ENCODE measurements at places on chromosomes 3 and 15.

DNA sequence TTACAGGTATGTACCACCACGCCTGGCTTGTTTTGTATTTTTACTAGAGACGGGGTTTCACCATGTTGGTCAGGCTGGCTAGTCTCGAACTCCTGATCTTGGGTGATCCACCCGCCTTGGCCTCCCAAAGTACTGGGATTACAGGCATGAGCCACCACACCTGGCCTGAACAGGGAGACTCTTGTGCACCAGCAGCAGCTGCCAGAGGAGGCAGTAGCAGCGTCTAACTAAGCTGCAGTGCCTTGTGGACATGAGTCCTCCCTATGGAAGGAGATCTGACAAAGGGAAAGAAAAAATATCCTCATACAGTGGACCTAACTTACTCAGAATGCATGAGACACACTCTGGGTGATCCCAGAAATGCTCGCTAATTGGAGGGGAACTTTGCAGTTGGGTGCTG, 36.8 kb upstream of the NEO1 start:
- no peak for DNase-seq

- DNase-seq: no peak
These were observed 29.0 kb upstream of the TBC1D5 start for GRCh38 chr3:17771177-17772017.

GRCh38 chr3:60403866-60404265, 847.4 kb downstream of the FHIT start:
- no peak for DNase-seq

DNA sequence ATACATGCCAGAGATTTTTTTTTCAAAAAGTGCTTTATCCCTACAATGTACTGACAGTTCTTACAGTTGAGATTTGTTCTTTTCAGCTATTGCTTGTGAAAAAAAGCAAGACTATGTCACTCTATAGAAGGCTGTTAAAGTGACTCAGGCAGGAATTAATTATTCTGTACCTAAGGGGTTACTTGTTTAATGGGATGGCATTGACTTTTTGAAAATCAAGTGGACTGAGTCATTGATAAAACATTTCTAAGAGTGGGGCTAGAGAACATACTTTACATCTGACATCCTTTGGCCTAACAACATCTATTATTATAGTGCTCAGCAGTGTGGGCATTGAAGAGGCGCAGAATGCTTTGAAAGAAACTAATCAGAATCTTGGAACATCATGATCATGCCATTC, 34.3 kb downstream of the INTS14 start:
- DNase-seq: no peak

GRCh38 chr15:101283931-101284330, 6.6 kb upstream of the SELENOS start:
- DNase-seq: no peak

DNA sequence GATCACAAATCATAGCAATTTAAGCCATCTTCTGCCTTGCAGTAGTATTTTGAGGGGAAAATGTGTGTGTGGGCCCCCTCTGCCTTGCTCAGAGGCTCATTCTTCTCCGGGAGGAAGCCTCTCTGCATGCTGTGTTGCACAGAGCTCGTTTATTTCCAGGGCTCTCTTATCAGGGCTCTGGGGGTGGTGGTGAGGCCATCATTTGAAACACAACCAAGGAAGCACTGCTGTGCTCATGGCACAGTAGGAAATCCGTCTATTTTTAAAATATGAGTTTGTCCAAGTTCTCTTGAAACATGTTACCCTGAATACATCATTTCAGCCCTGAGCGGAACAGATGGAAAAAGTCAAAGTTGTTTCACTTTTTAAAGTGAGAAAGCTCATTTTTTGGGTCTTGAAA, 369.0 kb upstream of the CFAP20DC start:
- DNase-seq: no peak

DNA sequence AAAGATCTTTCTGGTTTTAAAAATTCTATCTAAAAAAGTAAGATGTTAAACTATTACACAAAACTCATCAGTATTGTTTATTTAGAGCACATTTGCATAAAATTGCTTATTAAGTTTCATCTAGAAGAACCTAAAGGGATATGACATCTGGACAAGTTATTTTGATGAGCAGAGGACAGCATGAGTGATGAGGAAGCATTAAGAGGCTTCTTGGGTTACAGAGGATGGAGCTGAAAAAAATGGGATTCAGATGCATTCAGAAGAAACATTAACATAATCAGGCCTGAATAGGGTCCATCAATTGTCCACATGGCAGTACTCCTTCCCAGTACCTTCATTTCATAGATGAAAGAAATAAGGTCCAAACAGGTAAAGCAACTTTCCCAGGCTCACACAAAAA, 41.6 kb downstream of the IMPG2 start:
- no peak for DNase-seq

- DNase-seq: no peak
These were observed 940 bp upstream of the ACY1 start for GRCh38 chr3:51982352-51982837.

GRCh38 chr15:101314336-101315125, 19.5 kb upstream of the SNRPA1 start:
- DNase-seq: no peak

DNA sequence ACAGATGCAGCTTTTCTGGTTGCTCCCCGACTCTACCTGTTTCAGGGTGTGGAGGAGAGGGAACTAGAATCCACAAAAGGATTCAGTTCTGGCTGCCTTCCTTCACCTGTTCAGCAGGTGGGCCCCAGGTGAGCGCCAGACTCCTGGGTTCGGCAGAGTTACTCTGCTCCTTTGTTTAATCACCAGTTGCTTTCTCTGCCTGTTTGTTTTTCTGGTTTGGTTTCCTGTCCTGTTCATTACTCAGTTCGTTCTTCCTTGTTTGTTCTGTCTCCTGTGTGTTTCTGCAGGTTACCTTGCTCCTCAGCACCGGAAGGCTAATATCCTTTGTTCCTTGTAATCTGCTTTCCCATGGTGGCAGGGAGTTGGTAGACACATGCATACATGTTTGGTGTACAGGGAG, 508.5 kb upstream of the ATP11B start:
- no peak for DNase-seq

GRCh38 chr3:178900029-178900646, 171.5 kb downstream of the ZMAT3 start:
- no peak for DNase-seq

DNA sequence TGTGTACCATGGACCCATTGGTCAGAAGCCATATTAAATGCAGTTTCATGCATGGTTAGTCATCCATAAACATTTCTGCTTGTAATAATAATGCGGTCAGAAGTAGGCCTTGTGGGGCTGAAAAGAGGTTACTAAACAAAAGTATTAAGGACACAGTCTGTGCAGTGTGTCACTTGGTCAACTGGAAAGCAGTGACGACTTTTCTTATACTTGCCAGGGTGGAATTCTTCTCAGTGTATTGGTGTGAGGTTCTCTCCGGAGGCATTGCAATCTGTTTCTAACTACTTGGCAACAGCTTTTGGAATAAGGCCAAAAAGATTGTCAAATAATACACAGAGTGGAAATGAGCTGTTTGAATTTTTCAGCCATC, 46.8 kb downstream of the CHL1 start:
- DNase-seq: no peak

GRCh38 chr3:119620899-119621298, 23.2 kb downstream of the PLA1A start:
- no peak for DNase-seq

DNA sequence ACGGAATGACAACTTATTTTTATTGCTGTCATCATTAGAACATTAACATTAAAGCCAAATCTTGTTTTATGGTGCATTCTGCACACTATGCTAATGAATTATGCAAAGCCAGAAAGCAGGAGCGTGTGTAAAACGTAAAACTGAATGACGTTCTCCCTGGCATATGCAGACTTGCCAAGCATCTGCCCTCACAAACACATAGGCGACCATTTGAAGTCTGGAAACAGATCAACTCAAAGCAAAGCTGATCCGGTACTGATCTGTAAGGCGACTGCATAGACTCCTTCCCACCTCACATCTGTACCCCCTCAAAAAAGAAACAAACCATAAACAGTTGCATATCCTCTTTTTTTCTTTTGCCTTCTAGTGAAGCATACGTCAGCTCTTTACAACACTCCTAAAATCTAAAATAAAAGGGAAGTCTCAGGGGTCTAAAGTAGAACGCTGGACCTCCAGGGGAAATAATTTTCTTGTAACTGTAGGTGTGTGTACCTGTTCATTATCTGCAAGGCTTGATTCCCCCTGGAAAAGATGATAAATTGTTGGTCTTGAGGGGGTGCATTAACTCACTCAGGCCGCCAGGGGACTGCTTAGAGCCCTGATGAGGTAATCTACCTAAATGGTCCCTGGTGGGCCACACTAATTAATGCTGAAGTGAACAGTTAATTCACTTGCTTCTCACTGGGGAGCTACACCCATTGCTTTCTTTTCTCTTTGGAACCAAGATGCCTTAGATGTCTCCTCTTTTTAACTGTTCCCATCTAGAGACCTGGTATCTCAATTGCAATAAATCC, 231.4 kb downstream of the CDIN1 start:
- DNase-seq: no peak

DNA sequence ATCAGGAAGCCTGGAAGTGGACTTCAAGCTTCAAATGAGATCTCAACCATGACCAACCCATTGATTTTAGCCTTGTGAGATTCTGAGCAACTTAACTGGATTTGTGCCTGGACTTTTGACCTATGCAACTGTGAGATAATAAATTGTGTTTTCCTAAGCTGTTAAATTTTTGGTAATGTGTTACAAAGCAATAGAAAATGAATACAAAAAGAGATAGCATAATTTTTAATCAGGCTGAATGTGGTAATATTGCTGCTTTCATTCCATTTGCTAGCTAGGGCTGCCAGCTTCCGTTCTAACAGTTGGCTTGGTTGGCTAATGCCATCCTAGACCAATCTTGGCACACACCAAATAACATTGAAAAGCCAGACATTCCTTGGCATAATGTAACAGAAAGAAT, 12.2 kb downstream of the PROS1 start:
- no peak for DNase-seq

DNA sequence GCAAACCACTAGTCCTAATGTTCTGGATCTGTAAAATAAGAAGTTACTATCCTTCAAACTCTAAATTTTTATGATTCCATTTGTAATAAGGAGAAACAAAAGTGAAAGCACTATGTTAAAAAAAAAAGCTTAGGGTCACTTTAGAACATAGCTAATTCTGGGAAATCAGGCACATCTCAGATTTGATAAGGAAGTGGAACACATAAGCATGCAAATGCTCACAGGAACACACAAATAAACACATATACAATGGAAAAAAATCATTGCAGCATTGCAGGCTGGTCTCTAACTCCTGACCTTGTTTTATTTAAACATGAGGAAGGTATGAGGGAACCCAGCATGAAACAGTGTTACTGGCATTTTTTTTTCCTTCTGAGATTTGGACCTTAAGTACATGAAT, 63.2 kb upstream of the TNFSF10 start:
- no peak for DNase-seq

- DNase-seq: peak; percentile 81
These were observed 49.1 kb upstream of the LIMD1 start for GRCh38 chr3:45545476-45545875.

DNA sequence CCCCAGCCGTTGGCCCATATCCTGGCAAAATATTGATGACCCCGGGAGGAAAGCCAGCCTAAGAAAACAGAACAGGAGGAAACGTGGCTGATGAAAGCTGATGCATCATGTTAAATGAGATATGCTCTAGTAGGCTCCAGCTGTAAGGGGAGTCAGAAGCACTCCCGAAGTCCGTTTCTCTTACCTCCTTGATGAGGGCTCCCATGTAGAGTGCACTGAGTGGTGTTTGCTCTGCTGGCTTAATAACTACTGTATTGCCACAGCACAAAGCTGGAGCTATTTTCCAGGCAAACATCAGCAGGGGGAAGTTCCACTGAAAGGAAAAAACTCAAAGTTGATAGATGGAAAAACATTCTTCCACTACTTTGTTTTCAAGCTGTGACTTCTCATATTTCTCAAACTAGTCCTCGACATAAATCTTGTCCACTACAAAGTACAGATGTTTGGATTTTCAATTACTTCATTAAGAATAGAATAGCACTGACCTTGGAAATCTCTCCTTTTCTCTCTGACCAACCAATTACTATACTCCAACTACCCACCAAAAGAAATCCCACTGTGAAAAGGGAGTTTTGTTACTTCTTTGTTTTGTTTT, 72.7 kb downstream of the ALDH1A2 start:
- DNase-seq: no peak

GRCh38 chr3:1117843-1118473, 25.1 kb downstream of the CNTN6 start:
- DNase-seq: no peak

DNA sequence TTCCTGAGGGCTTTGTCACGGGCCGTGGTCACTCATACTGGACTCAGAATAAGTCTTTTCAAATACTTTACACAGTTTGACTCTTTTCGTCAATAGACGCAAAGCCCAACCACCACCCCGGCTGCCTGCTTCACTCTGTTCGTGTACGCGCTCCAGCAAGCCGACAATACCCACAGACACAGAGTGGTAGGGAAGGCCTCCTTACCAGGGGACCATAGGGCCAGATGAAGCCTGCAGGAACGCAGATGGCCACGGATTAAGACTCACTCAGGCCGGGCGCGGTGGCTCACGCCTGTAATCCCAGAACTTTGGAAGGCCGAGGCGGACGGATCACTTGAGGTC, 29.7 kb downstream of the EFCAB12 start:
- DNase-seq: no peak

DNA sequence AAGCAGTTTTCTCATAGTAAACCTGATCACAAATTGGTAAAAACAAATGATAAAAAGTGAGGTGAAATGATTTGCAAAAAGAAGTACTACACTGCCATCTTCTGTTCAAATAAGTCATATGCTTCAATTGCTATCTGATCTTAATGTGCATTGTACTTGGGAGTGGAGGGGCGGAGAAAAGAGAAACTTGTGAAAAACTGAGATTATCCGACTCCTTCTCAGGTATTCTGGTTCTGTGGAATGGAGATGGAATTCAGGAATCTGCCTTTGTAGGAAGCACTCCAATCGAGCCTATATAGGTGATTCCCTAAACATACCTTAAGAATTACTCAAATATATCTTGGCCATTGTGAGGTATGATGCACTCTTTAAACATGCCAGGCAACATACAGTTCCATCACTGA, 180.6 kb downstream of the CHL1 start:
- no peak for DNase-seq

- no peak for DNase-seq
These were observed 144.2 kb upstream of the ABHD17C start for GRCh38 chr15:80550908-80551260.

DNA sequence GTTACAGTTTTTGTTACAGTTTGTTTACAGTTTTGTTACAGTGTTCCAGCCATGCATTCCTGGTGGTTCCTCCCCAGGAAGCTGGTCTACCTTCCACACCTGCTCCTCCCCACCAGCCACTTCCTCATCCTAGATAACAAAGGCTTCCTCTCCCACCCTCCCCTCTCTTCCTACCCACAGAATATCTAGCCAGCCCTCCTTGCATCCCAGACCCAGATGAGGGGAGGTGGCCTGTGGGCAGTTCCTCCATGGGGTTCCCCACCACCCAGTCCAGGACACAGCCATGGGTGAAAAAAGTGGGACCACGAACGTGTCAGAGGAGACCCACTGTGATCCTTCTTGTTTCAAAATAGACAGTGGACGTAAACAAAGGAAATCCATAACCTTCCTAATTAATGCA, 122.8 kb upstream of the ABHD17C start:
- no peak for DNase-seq

- no peak for DNase-seq
These were observed 1.7 kb upstream of the HACD3 start for GRCh38 chr15:65528461-65529060.

GRCh38 chr3:192496905-192497587, 230.3 kb downstream of the FGF12 start:
- DNase-seq: no peak

Data from amygdala (tissue), 56 donors.